ENCODE measurements at places on chromosomes 4 and X. TPM values are rescaled to one million over a fixed set of nuclear protein-coding genes. Genes with fewer than 3 reads are reported as not detected.

The BGN gene
- total RNA-seq = not detected

The TMEM150C gene
- total RNA-seq = not detected

The PPARGC1A gene
- not detected for total RNA-seq

The IL15 gene
- 0.92 TPM for total RNA-seq

The GSPT2 gene
- 13.2 TPM for total RNA-seq

The RHOH gene
- 107 TPM for total RNA-seq

The ASB5 gene
- total RNA-seq = not detected

The GAGE1 gene
- not detected for total RNA-seq

- H3K27ac ChIP-seq = no peak overlapping the region
- H3K27me3 ChIP-seq = no peaks in the 10 kb centered on the region
- DNase-seq = no peak
- peaks cover 4% of the 10 kb centered on the region for H3K4me1 ChIP-seq
Observed at GRCh38 chr4:3217266-3217665, 31.7 kb upstream of the MSANTD1 start.

DNA sequence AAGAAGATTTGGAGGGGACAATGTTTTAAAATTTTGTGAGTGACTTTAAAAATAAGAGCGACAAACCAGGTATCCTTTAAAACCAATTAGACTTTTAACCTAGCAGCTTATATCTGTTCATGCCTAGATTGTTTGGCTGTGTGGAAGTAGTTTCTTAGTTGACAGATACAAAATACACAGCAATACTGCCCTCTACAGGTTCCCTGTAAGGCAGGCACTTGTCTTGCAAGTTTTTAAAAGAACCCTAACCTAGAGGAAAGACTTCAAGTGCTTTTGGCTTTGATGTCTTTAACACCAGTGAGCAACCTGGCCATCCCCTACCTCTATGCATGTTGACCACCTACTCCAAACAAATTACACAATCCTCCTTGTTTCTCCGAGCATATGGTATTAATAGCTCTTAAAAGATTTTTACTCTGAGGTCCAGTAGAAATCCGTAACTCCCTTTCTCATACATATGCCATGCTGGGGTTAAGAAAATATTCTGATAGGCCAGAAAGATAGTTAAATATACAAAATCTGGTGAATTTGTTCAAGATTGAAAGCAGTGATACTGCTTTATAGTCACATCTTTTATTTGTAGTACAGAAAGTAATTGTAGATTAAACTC lies 273.0 kb downstream of the ARHGAP24 start:
- no peaks in the 10 kb centered on the region for H3K27me3 ChIP-seq
- no peak overlapping the region for H3K4me3 ChIP-seq
- H3K4me1 ChIP-seq = no peaks in the 10 kb centered on the region
- H3K36me3 ChIP-seq = no peaks in the 10 kb centered on the region
- peak; percentile 61 for DNase-seq
- H3K27ac ChIP-seq = no peak overlapping the region

DNA sequence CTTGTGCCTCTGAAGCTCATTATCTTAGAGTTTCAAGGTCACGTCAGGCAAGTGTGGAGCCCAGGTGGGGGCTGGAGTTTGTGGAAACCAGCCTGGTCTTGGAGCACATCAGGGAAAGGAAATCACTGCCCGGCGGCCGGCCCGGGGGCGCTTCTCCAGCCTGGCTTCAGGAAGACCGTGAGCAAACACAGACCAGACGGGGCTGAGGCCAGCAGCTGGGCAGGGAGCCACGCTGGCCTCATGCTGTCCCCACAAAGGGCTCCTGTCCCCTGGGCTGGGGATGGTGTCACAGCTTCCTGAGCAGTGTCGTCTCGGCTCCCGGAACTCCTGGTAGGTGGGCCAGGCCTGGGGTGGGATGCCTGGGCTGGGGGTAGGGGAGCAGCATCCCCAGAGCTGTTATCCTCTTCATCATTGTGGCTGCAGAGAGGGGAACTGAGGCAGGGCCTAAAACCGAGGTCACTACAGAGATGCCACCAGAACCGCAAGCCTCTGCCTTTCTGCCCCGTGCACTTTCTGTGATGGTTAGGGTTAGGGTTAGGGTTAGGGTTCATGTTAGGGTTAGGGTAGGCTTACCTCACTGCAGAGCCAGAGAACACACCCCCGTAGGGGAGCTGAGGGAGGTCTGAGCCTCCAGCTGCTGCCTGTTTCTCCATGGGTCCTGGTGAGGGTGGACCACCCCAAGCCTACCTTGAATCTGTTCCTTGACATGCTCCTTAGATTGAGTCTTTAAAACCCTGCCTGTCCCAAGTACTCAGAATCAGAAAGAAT lies 77.5 kb downstream of the HTRA3 start:
- H3K4me3 ChIP-seq = no peak overlapping the region
- no peaks in the 10 kb centered on the region for H3K4me1 ChIP-seq

- no peak overlapping the region for H3K4me3 ChIP-seq
- H3K4me1 ChIP-seq = no peaks in the 10 kb centered on the region
- H3K27ac ChIP-seq = no peak overlapping the region
Observed at GRCh38 chr4:54403700-54404453, 174.8 kb downstream of the PDGFRA start.

DNA sequence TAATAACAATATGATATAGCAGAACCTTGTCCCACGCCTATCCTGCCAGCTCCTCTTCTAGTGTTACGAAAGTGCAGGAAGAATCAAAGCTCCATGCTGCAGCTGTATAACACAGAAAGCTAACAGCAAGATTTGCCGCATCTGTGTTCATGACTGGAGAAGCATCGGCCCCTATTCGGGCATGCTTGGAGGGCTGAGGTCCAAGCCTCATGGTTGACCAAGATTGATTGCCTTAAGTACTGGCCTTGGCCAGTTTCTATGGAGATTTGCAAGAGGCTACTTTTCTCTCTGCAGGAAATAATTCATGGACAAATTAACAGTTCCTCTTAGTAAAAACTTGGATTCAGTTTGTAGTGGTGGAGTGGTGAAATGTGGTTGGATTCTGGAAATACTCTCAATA lies 12.9 kb upstream of the NDP start:
- H3K4me3 ChIP-seq = no peak overlapping the region
- no peaks in the 10 kb centered on the region for H3K36me3 ChIP-seq
- no peaks in the 10 kb centered on the region for H3K27me3 ChIP-seq
- no peaks in the 10 kb centered on the region for H3K4me1 ChIP-seq
- no peak overlapping the region for H3K27ac ChIP-seq
- DNase-seq = no peak

DNA sequence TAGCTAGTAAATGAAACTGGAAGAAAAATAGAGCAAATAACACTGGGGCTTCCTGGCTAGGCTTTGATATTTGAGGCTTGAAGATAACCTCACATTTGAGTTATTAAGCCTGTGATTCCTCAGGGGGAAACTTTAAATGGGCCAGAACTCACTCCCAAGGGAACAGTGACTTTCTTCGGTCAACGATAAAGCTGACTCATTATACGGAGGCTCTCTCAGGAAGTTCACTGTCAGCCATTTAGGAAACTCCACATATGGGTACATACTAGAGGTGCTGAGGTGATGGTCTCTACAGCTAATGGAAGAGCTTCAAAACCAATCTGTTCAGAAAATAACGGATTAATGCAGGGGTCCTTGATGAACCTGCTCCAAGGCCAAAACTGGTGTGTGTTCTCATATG lies 120.8 kb downstream of the SH2D1A start:
- H3K27ac ChIP-seq = no peak overlapping the region
- DNase-seq = no peak
- no peaks in the 10 kb centered on the region for H3K36me3 ChIP-seq
- no peak overlapping the region for H3K4me3 ChIP-seq
- no peaks in the 10 kb centered on the region for H3K27me3 ChIP-seq

- H3K4me1 ChIP-seq = no peaks in the 10 kb centered on the region
- no peak overlapping the region for H3K4me3 ChIP-seq
- no peaks in the 10 kb centered on the region for H3K27me3 ChIP-seq
- no peak for DNase-seq
- no peaks in the 10 kb centered on the region for H3K36me3 ChIP-seq
- H3K27ac ChIP-seq = no peak overlapping the region
Observed at GRCh38 chr4:123939621-123940020, 543.0 kb downstream of the SPRY1 start.

DNA sequence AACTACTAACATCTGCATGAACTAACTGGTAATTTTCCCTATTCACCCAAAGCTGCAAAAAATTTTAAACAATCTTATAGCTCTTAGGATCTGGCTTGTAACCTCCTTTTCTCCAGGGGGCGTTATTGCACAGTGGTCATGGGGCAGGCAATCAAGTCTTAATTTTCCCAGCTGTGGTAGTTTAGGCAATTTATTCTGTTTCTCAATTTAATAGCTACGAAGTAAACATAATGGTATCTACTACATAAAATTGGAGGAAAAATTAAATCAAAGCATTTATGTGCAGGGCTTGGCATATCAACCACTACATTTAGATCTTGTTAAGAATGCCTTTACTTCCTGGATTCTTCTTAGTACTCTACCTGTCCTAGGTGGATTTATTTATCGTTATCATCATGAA lies 137.4 kb upstream of the GUCY1A1 start:
- H3K36me3 ChIP-seq = no peaks in the 10 kb centered on the region
- H3K4me3 ChIP-seq = no peak overlapping the region
- H3K27me3 ChIP-seq = no peaks in the 10 kb centered on the region
- no peaks in the 10 kb centered on the region for H3K4me1 ChIP-seq

GRCh38 chrX:140318296-140318695 lies 186.6 kb downstream of the SOX3 start:
- no peak overlapping the region for H3K27ac ChIP-seq
- no peak for DNase-seq
- H3K27me3 ChIP-seq = no peaks in the 10 kb centered on the region
- no peaks in the 10 kb centered on the region for H3K4me1 ChIP-seq
- H3K36me3 ChIP-seq = no peaks in the 10 kb centered on the region

- no peak overlapping the region for H3K4me3 ChIP-seq
- DNase-seq = no peak
- H3K4me1 ChIP-seq = peaks cover 9% of the 10 kb centered on the region
- no peak overlapping the region for H3K27ac ChIP-seq
- peaks cover 2% of the 10 kb centered on the region for H3K27me3 ChIP-seq
Observed at GRCh38 chr4:26267087-26267486, 53.7 kb upstream of the RBPJ start.

GRCh38 chr4:26346203-26346620 lies 25.4 kb downstream of the RBPJ start:
- no peaks in the 10 kb centered on the region for H3K27me3 ChIP-seq
- no peak overlapping the region for H3K27ac ChIP-seq
- H3K4me1 ChIP-seq = peaks cover 58% of the 10 kb centered on the region
- no peak for DNase-seq

GRCh38 chrX:49754233-49754857 lies 58.6 kb upstream of the PAGE1 start:
- no peak overlapping the region for H3K4me3 ChIP-seq
- H3K27me3 ChIP-seq = peaks cover 29% of the 10 kb centered on the region
- no peak overlapping the region for H3K27ac ChIP-seq
- H3K4me1 ChIP-seq = peaks cover 2% of the 10 kb centered on the region
- DNase-seq = peak; percentile 82
- H3K36me3 ChIP-seq = no peaks in the 10 kb centered on the region

All from activated CD4-positive, alpha-beta T cell treated with anti-CD3 and anti-CD28 coated beads, Interleukin-2, amount 10 ng/mL, durations not matched to agents 24 days and 14 days (primary cell).